ENCODE measurements at places on chromosomes 2 and 18.

DNA sequence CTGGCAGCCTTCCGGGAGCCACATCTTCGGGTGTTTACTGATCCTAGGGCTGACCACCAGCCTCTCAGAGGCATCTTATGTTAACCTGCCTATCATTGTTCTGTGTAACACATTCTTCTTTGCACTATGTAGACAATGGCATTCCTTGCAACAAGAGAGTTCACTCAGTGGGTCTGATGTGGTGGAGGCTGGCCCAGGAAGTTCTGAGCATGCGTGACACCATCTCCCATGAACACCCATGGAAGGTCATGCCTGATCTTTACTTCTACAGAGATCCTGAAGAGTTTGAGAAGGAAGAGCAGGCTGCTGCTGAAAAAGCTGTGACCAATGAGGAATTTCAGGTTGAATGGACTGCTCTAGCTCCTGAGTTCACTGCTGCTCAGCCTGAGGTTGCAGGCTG lies 15.3 kb upstream of the ALMS1 start:
- no peak for DNase-seq

DNA sequence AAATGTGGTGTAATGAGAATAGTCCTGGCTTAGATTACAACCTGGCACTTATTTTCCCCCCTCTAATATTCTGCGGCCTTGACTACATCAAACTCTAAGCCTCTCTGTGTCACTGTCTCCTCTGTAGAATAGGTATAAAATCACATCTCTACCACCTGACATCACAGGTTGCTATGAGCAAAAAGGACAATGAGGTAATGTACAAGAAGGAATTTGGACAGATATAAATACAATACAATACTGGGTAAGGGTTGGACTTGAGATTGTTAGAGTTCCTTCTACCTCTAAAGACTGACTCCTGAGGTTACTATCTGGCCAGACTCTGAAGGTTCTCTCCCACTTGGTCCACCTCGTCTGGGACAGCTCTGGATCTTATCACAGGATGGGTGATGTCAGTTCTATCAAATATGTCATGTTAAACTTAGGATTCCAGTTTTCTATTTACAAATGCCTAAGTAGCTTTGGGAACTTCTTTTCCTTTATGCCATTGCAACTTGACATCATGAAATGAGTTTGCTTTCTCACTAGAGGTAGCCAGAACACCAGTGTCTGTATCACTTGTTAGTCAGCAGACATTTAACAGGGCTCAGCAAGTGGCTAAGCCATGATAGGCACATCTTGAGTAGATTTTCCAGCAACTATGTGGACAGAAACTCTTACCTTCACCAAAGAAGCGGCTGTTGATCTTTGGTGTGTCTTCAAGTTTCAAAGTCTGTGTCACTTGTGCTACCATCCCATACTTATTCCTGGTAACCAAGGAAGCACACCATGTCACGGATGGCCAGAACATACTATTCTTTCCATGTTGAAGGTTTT lies 9.5 kb downstream of the APOB start:
- no peak for DNase-seq

- no peak for DNase-seq
Measured at GRCh38 chr2:125643128-125643527, 1012.8 kb upstream of the GYPC start.

- DNase-seq = no peak
Measured at GRCh38 chr2:174693344-174693743, 70.9 kb downstream of the CHRNA1 start.

DNA sequence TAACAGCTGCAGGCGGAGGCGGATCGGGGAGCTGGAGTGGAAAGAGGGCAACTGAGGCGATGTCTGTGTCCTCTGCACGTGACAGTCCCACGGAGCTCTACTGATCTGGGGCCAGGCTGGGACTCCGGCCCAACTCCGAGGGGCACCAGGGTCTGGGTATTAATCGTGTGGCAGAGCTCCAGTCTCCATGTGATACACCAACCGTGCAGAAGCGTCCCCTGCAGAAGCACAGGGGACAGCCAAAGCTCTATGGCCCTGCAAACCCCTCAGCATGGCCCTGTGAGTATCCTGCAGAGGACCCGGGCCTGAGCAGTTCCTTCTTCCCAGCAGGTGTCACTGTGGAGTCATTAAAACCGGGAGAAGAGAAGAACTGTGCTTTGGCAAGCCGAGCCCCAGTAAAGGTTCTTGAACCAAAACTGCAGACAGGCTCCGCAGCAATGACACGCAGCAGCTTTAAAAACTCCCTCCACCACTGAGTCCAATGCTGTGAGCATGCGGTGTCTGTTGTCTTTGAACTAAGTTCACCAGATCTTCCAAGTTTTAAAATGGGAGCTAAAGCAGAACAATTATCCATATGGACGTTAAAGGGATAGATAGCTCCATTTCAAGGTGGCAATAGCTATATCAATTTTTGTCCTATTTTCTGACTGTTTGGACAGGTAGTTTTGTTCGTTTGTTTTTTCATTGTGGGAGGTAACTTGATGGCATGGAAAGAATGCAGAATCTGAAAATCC lies 79.4 kb downstream of the TMEM182 start:
- DNase-seq = peak; percentile 19

DNA sequence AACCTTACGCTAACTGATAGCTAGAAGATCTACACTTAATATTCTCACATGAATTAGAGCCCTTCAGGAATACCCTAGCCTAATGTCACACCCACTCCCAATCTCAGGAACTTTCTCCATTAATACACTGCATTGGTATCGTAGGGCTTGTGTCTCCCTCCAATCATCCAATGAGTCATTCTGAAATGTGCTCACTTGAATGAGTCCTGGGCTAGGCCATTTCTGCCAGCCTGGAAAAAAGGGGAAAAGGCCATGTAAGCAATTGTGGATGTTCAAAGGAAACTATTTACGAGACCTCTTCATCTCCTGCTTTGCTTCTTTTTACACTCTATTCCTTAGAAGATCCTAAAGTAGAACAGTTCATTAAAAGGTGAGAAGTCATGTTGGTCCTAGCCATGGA lies 18.8 kb downstream of the ZEB2 start:
- DNase-seq = no peak

All from stimulated activated CD4-positive, alpha-beta T cell treated with anti-CD3 and anti-CD28 coated beads, Interleukin-4, amount 100 ng/mL, for 24 hours (primary cell).